ENCODE measurements at places on chromosomes 12 and 14.

DNA sequence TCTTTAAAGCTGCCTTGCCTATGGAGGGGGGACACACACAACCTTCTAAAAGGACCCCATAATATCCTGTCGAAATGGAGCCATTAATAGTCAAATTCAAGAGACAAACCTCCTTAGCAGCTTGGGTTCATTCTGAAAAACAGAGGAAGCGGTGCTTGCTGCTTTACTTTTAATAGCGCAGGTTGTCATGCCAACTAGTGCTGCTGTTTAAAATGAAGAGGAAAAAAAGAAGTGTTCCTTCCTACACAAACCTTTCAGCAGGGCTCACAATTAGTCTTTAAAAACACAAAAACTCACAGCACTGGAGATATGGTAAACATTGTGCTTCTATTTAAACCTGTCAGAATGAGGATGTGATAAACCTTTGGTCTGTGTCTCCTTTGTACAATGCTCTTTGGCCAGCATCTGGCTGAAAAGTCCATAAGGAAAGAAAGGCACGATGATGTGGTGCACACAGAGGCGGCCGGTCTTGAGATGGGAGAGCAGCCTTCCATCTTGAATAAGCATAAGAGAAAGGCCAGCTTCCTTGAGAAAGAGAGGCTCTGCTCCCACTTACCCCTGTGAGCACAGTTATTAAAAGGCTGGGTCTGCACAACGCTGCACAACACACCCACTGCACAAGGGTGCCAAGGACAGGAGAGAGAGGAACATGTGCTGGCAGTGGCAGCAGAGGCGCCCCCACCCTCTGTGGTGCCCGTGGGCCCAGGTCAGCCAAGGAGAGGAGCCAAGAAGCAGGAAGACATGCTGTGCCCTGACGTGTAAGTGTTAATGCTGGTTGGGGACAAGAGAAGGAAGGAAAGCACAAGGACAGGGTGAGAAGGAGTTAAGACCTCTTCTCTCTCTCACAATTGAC is 144.6 kb downstream of the TTC7B start:
- peak; percentile 50 for DNase-seq

DNA sequence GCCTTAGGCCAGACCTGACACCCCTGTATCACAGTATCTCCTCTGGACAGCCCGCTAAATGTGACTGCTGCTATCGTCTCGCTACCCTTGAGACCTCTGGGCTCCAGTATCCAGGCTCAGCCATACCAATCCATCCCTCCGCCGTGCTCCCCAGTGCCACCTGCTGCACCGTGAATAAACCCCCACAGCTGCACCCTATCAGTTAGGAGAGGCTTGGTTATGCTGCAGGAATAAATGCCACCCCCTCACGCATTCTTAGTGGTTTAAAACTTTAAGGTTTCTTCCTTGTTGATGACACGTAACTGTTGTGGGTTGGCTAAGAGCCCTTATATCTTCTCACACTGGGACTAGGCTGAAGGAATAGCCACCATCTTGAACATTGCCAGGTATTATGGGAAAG is 12.1 kb downstream of the CCDC63 start:
- no peak for DNase-seq

DNA sequence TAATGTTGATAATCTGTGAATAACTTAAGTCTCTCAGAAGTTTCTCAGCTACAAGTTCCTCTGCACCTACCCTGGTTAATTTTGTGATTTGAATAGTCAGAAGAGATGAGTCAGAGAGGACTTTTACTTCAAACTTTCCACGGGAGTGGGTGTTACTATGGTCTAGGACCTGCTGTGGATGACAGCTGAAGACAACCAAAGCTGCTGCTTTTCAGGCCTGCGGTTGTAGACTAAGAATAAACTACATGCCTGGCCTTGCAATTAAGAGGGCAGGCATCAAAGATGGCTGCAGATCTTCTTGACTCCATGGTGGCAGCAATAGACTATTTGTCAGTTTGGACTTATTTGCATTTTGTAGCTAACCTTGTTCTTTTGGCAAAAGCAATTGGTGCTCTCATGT is 227.1 kb upstream of the KRR1 start:
- no peak for DNase-seq

DNA sequence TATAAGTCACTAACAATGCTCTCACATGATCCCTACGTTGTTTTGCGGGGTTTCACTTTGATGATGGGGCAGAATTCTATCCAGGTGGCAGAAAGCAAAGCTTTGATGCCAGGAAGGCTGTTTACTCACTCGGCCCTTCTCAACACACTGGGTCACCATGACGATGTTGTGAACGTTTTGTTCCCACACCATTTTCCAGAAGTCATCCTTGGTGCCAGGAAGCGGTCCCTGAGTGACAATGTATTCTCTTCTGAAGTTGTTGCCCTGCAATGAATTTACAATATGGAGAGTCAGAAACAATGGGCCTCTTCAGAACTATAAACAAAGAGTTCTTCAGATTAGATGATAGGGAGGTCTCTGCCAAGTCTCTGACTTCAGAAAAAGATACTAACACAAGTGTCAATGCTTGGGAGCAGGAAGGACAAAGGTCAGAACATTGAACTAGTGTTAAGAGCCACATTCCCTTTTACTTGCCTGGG is 101.3 kb downstream of the PTPRB start:
- DNase-seq = no peak

- DNase-seq = no peak
Measured at GRCh38 chr14:100285913-100286400, 20.3 kb downstream of the SLC25A29 start.

- DNase-seq = peak; percentile 58
Measured at GRCh38 chr14:24274101-24274543, 2.7 kb upstream of the RABGGTA start.

- DNase-seq = no peak
Measured at GRCh38 chr14:73189651-73190050, 47.7 kb upstream of the PAPLN start.
